ENCODE measurements at places on chromosomes 4 and X.
A peak's percentile ranks its signal among the peaks of the same experiment; 100 is the strongest.

GRCh38 chr4:141871086-141871770, 234.8 kb downstream of the IL15 start:
- no peak for DNase-seq

DNA sequence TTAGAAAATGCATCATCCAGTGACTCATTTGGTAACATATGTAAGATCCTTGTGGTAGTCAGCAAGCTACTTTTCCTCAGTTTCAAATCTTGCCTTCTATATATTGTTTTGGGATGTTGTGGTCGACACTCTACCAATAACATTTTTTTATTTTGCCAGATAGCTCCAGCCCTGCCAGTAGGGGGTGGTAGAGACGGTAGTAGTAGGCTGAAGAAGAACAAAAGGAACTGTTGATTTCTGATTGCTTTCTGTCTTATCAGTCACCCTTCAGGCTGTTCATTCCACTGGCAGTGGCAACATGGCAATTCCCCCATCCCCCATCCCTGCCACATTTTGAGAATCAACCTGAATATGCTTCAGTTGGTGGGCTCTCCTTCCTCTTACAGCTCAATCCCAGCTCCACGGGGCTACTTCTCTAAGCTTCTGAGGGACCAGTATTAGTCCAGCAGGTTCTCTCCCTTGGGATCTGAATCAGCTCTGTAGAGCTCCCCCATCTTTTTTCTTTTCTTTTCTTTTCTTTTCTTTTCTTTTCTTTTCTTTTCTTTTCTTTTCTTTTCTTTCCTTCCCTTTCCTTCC, 171.5 kb upstream of the VEGFC start:
- peak; percentile 5 for DNase-seq

GRCh38 chr4:12692815-12693214, 791.3 kb downstream of the RAB28 start:
- DNase-seq, result no peak

- no peak for DNase-seq
Measured at GRCh38 chr4:84644087-84644486, 61.2 kb downstream of the CDS1 start.

DNA sequence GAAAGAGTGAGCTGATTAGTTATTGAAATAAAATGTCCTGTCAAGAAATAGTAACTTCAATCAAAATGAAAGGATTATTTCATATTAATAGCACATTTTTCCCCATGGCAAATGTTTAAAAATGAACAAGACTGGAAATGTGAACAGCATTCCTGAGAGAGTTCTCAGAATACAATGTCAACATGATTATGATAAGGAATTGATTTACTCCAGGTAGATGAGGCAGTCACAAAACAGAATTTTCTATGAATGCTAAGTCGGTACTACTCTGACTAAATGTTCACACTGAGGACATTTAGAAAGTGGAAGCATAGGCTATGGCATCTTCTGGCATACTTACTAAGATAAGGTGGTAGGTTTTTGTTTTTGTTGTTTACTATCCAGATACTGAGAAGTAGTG, 19.4 kb upstream of the GRSF1 start:
- no peak for DNase-seq

GRCh38 chr4:98027827-98028226, 115.4 kb downstream of the STPG2 start:
- DNase-seq, result no peak

Data from cerebellar cortex (tissue), 1 donor.